ENCODE measurements at places on chromosomes 2 and 18.

- no peak for DNase-seq
These were observed 96.1 kb downstream of the CABYR start for GRCh38 chr18:24234850-24235418.

DNA sequence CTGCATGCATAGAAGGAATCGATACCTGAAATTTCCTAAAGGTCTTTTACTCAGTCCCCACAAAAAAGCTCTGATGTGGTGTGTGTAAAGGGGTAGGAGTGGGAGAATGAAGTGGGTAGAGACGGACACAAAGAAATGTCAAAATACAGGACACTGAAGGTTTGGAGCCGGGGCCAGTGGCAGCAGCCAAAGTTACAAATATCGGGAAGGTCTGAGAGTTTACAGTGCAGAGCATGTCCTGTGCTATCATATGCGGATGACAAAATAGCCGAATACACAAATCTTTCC lies 89.9 kb upstream of the STON1 start:
- no peak for DNase-seq

DNA sequence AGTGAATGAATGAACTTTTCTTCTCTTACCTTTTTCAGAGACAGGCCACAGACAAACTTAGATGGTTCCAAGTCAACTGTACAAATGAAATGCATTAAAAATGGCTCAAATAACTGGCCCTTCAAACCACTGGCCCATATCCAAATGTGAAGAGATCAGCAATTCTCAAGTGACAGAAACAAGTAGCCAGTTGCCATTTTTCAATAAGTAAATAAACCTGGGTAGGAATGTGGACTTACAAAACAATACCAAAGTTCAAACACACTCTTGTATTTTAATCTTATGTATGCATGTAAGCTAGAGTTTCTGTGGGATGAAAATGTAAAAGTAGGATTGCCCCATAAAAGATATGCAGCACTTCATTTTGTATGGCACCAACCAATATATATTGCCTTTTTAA lies 129.2 kb downstream of the MEP1B start:
- no peak for DNase-seq

DNA sequence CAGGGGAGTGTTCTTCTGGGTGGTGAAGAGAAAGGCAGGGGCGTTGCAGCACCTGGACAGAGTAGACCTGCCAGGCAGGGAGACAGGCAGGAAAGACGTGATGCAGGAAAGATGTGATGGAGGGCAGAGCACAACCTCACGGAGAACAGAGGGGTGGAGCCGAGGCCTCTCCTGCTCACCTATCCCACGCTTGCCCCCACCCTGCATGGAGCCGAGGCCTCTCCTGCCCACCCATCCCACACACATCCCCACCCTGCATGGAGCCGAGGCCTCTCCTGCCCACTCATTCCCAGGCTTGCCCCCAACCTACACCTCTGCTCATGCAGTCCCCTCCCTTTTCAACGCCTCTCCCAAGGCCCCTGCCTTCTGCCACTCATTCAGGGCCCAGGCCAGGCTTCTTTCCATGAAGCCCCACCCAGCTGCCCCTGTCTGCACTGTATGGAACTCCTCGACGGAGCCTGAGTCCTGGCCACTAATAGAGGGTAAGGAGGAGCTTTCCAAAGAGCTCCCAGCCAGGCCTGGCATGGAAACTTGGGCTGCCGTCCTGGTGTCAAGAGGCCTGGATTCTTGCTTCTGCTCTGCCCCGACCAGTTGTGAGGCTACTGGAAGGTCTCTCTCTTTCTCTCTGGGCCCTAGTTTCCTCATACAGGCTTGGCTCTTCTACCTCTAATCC lies 32.0 kb upstream of the LOXHD1 start:
- DNase-seq = no peak

GRCh38 chr2:30385327-30385726 lies 61.7 kb upstream of the LCLAT1 start:
- DNase-seq = no peak

DNA sequence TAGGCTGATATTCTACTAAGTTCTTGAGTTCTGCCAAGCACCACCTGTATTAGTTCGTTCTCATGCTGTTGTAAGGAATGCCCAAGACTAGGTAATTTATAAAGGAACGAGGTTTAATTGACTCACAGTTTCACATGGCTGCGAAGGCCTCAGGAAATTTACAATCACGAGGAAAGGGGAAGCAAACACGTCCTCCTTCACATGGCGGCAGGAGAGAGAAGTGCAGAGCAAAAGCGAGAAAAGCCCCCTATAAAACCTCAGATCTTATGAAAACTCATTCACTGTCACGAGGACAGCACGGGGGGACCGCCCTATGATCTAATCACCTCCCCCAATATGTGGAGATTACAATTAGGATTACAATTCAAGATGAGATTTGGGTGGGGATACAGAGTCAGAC lies 47.7 kb upstream of the YWHAQ start:
- no peak for DNase-seq

- no peak for DNase-seq
These were observed 78.6 kb downstream of the HAUS1 start for GRCh38 chr18:46182633-46183358.

DNA sequence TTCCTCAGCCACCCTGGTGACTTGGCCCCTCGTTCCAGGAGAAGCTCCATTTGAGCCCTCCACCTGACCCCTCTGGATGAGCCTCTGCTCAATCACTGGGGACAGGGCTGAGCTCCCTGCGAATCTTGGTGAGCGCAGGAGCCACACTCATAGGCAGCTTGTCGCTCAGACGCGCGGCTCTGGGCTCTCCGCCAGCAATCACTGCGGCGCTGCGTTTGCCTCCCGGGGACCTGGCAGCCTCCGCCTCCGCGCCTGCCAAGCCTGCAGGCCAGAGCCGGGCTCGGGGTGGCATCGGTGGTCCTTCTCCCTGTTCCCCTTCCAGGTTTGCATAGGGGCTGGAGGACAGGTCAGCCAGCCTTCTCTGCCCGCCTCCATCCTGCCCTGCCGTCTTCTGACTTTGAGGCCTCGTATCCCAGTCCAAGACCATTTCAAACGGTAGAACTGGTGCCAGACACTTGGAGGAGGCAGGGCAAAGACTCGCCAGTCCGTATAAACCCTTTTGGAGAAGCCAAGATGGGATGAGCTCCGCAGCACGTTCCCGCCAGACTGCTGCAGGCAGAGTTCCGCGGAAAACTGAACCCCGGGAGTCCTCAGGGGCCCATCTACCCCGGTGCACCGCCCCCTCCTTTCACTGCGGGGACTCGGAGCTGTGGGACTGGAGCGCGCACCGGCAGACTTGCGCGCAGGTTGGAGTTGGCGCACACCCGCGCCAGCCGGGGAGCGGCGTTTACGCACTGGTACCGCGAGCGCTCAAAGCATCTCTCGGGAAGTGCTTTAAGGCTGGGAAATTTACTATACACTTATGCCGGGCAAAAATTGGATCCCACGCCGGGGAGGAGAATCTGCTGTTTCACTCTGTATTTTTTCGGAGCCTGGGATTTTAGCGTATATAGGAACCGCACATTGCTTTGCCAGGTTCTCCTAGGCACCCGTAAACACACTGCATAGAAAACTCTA lies 1.1 kb upstream of the TACR1 start:
- no peak for DNase-seq

DNA sequence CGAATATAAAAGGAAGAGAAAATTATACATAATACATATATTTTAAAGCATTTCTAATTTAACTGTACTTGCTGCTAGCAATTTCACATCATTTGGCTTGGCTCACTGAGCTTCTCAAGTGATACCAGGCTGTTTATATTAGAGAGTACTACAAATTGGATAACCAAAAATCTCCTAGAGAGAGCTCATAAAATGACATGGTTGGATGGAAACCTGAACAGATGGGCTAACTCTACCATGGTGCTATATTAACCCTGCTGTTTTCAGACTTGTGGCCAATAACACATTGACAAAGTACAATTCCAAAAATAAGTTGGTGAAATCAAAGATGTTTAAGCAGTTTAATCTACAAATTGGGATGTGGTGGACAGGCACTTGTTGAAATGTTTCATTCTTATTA lies 364.4 kb upstream of the GCFC2 start:
- DNase-seq = no peak

DNA sequence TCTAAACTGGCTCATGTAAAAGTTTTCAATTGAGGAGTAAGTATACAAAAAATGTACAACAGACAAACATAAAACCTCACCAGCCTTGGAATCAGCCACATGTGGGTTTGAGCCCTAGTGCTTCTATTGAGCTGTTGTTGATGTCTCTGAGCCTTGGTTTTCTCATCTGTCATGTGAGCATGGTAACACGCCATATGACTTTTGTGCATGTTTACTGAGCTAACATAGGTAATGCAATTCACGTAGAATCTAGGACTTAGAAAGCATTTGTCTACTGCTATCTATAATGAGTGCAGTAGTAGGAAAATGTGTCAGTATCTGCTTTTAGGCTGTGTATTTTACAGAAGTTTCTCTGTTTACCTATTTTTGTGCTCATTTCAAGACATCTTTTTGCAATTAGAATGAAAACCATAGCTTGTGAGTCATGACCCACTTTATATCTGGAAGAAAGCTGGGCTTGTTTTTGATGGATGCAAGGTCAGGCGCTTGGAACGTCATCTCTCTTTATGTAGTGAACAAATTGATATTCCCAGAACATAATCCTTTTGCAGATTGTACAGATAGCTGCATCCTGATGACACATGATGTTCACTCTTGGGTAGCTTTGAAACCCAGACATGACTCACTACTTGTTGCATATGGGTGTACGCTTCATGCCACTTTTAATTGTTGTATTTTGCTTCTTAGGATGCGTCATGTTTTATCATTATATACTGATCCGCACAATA lies 94.3 kb downstream of the RNF144A start:
- DNase-seq = no peak

DNA sequence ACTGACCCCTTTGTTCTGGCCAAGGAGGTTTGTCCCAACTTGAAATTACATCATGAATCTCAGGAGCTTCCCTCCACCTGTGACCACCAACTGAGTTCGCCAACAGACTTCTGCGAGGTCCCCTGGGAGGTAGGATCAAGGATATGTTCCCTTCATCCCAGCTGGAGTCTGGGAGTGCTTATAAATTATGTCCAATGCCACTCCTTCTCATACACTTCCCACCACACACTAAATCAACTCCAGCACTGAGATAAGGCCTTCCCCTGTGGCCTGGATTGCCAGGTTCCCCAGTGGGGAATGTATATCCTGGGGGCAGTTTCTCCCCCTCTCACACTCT lies 99.2 kb downstream of the RND3 start:
- no peak for DNase-seq

DNA sequence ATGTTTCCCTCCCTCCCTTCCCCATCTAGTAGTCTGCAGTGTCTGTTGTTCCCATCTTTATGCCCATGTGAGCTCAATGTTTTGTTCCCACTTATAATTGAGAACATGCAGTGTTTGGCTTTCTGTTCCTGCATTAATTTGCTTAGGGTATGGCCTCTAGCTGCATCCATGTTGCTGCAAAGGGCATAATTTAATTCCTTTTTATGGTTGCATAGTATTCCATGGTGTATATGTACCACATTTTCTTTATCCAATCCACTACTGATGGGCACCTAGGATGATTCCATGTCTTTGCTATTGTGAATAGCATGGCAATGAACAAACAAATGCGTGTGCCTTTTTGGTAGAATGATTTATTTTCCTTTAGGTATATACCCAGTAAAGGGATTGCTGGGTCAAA lies 60.6 kb upstream of the CYP26B1 start:
- no peak for DNase-seq

DNA sequence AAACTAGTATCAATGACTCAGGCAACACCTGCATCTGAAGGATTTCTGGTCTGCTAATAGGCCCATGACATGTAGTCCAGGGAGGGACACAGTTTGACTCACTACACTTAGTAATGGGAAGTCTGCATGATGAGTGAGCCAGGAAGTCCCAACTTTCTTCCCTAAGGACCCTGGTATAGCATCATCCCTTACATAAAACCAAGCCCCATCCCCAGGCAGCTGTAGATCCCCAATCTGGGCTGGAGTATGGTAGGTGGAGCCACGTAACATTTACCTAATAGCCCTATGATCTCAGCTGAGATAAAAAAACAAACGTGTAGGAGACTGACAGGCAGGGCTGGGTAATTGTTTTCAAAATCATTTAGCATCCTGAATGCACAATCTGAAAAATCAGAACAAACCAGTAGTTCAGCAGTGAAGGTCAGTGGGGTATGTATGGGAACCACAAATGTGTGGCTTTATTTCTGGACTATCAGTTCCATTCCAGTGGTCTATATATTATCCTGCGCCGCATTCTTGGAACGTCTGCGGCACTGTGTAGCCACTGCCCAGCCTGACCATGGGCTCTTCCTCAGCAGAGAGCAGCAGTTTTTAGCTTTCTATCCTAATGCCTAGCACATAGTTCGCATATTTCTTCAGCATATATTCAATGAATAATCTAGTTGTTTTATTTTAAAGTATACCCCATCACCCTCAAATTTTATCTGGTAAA lies 33.5 kb downstream of the EPB41L3 start:
- no peak for DNase-seq

GRCh38 chr2:1321321-1321720 lies 91.9 kb upstream of the TPO start:
- DNase-seq = no peak

GRCh38 chr2:209308415-209308814 lies 115.4 kb upstream of the MAP2 start:
- DNase-seq = no peak

GRCh38 chr2:100394111-100394641 lies 23.3 kb downstream of the CHST10 start:
- no peak for DNase-seq

DNA sequence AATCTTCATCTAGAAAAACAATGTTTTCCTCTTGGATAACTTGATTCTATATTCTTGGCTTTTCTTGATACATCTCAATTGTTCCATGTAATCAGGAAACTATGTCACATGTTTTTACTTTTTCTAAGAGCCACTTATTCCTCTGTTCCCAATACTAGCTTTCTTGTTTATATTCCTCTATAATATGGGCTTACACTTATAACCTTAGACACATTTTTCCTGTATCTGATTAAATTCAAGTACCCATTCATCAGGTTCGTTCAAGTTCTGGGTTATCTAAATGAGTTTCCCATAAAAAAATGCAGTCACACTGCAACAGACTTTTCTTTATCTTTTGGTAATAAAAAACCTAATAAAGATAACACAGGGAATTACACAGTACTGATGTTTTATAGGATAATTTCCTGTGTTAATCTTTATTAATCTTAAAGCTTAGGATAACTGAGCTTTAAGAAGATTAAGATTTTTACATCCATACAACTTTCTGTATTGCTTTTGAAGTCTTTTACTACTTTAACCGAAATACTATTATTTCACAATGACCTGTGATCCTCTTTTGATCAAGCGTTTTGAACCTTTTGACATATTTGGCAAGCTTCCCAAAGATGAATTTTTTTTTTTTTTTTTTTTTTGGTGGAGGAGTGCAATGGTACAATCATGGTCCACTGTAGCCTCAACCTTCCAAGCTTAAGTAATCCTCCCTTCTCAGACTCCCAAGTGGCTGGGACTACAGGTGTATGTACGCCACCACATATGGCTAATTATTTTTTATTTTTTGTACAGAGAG lies 44.3 kb upstream of the C2orf66 start:
- DNase-seq = no peak
